ENCODE measurements at places on chromosomes 2 and 18.

DNA sequence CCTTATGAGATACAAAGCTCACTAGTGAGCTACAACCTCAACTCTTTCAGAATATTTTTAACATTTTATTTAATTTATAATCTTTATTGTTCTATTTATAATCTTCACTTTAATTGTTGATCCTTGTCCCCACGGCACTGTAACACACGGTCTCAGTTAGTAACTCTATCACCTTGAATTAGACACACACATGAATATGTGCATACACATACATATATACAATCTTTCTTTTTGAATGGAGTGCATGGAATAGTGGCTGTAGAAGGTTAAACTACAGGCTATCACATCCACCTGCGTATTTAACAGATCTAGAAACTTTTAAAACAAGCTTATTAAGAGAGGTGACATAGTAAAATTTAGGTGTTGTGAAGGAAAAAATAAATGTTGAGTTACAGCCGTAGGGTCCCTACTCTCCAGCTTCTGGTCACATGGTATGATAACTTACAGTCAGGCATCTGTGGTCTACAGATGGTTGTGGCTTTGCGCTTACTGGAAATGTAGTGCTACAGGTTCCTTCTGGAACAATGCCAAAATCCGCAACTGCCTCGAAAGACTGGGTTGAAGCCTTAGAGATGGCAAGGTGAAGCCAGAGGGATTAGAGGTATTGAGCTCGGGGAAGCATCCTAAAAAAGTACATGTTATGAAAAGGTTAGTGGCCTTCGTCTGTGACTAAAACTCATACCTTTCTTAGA is 1324.1 kb upstream of the SLC39A10 start:
- no peak for DNase-seq

DNA sequence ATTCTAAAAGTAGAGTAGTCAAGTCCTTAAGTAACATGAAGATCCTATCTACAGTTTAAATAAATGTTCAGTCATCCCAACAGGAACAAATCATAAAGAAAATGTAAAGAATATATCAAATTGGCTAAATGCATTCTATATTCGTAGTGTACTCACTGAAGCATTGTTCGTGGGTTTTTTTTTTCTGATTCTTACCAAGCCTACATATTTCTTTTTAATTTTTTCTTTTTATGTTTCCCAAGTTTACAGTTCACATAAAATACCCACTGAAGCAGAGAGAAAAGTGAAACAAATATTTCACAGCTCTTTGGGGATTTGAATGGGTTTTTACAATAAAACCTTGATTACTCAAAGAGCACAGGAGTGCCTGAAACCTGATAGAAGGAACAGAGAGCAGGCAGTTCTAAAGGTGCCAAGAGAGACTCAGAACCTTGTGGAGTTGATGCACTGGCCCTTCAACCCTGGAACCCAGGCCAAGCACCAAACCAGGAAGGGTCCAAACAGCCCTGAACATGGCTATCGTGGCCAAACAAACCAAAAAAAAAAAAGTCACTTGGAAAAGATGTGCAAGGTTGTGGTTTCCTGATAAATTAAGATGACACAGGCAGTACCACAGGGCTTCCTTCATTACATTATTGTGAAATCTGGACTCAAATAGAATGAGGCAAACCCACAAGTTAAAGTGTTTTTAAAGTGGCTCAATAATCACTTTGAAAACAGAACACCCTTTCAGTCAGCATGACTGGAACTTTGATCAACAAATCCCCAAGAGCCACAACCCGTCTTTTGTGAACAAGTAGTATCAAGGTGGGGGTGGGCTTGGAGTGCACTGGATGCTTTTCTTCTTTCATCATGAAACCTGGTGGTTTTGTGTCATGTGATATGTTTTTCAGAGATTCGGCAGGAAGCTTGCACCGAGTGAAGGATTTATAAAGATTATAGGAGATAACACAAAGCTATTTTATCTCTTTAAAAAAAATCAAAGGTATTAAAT is 245.0 kb upstream of the FN1 start:
- no peak for DNase-seq

DNA sequence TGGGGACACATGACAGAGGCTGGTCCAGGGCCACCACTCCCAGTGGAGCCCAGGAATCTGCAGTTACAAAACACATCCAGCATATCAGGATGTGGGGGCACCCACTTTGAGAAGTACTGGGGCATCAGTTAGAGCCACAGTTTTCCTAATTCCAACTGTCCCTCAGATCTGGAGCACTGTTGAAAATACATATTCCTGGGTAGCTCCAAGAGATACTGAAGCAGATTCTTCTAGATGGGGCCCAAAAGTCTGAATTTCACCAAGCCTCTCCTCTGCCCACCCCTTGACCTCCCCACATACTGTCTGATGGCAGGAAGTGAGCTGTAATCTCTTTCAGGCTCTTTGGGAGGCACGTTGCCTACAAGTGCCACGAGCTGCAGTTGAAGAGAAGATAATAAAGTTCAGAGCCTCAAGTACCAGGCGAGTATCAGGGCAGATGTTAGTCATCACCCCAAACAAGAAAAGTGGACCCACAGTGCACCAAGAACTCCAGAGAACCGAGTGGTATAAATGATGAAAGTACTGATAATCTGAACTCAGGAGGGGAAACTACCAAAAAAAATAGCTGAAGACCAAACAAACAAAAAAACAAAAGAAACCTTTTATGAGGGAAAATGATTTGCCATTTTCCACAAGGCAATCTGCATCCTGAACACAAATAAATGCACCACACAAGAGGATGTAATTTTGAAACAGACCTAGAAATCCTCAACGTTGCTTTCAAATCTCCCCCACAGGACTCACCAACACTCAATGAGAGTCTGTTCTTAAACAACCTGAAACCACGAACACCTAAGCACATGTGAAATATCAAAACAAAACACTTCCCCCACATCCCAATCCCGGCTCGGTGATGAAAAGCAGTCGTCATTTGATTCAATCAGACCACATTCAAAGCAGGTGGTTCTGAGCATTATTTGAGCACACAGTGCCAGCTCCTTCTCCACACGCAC is 98.7 kb downstream of the TCF4 start:
- DNase-seq: no peak

GRCh38 chr2:51981783-51982182 is 949.9 kb upstream of the NRXN1 start:
- DNase-seq: no peak

DNA sequence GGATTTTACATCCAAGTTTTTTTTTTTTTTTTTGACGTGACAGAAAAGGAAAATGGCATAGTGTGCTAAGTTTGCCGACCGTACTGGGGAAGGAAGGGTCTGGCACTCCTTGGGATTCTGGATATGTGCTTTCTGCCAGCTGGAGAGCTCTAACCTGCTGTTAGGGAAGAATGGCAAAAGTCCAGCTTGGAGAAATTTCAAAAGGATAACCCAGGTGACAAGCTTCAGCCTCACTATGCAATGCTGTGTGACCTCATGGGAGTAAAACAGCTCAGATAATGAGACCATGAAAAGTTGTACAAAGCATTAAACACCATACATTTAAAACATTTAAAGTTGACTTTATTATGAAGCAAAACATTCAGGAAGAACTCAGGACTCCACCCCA is 10.3 kb upstream of the GPR45 start:
- no peak for DNase-seq

DNA sequence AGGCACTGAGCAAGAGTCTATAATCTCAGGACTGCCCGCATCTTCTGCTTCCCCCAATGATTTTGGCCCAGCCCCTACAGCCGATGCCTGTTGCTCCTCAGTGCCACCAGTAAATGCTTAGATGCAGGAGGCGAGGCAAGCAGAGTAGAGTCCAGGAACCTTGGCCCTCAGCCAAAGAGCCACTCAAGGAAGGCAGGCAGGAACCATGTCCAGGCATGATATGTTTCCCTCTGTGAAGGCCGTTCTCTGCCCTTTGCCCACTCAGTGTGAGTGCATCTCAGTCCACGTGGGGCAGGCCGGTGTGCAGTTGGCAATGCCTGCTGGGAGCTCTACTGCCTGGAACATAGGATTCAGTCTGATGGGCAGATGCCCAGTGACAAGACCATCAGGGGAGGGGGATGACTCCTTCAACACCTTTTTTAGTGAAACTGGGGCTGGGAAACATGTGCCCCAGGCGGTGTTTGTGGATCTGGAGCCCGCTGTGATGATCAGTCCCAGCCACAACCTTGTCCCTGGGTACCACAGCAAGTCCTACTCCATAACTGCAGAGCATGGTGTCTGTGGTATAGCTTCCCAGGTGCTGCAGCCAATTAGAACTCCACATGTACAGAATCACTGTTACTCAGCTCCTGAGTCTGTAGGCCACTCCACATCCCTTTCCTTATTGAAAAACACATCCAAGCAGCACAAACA is 9.7 kb upstream of the DNAJB2 start:
- DNase-seq: no peak
